ENCODE measurements at places on chromosomes 13 and 19.

- DNase-seq: no peak
Measured at GRCh38 chr19:42078538-42079275, 2.7 kb downstream of the ZNF574 start.

DNA sequence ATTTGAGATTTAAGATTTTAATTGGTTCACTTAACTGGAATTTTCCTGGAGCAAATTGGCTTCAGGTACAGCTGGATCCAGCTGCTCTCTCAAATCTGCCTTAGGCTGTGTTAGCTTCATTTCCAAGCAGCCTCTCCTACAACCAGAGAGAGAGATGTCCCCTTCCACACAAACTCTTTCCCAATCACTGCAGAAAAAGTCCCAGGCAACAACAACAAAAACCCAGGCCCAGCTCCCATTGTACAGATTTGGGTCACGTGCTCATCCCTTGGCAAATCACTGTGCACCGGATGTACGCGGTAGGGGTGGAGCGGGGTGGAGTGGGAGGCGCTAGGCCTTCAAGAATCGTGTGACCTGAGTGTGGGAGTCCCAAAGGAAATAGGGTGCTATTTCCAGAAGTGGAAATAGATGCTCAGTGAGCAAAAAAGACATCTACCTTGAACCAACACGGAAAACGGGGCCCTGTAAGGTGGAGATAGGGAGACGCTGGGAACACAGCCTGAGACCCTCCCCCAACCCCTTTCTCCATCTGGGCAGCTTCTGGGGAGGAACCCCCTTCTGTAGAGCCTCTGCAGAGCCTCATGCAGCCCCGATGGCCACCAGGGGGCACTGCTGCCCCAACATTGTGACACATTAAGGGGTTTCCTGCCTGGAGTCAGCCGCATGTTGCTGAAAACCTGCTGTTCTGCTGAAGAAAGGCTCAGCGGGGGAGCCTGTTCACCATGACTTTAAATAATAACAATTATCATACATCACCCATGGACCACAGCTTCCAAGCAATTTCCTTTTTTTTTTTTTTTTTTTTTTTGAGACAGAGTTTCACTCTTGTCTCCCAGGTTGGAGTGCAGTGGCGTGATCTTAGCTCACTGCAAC lies 25.4 kb downstream of the HPN start:
- peak; percentile 56 for DNase-seq

- peak; percentile 10 for DNase-seq
Measured at GRCh38 chr13:39777527-39778061, 122.1 kb downstream of the COG6 start.

DNA sequence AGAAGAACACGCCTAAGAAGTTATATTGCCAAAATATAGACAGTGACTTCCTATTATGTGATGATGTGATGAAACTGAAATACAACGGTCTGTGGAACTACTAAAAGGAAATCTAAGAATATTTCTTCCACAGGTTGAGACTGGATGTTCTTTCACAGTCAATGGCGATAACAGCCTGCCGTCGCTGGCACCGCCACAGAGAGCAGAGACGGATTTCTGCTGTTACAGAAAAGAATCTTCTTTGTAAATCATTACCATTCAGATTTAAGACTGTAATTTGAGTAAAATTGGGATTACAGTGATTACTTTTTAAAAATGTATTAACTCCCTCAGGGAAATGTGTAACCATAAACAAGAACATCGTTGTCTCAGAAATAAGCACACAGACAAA lies 100.8 kb downstream of the TUBGCP3 start:
- no peak for DNase-seq

- DNase-seq: no peak
Measured at GRCh38 chr13:76610819-76611415, 275.3 kb downstream of the KCTD12 start.

DNA sequence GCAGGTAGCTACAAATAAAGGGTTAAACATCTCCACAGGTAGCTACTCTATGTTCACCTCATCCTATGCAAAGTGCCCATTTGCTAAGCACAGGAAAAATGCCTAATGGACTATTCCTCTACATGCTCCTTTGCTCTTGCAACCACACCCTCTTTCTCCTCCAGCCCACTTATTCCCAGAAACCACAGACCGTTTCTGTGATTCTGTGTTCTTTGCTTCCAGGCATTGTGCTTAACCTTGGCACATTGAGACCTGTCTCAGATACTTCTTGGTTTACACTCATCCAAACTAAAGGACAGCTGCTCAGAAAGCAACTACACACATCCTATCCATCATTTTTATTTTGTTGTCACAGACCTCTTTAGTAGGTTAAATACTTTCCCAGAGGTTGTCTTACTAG lies 785.0 kb upstream of the MIR17HG start:
- DNase-seq: no peak

GRCh38 chr19:17457616-17458015 lies 3.1 kb downstream of the NXNL1 start:
- no peak for DNase-seq

- DNase-seq: no peak
Measured at GRCh38 chr13:76267216-76267615, 619.0 kb downstream of the KCTD12 start.

GRCh38 chr19:38441657-38442348 lies 8.3 kb downstream of the RYR1 start:
- no peak for DNase-seq

All from DMS 273 treated with DMSO at 0.1 percent for 48 hours (cell line).